ENCODE measurements at places on chromosomes 7 and 10. TPM values are rescaled to one million over a fixed set of nuclear protein-coding genes. Genes with fewer than 3 reads are reported as not detected.
A peak's percentile ranks its signal among the peaks of the same experiment; 100 is the strongest.

Gene IDI2
- not detected for total RNA-seq

Gene ACTL6B
- total RNA-seq: not detected

Gene SPDYE2B
- total RNA-seq: not detected

Gene TDRD1
- total RNA-seq: 0.53 TPM

Gene VPS37D
- total RNA-seq: 1.3 TPM

- DNase-seq: no peak
These were observed 50.9 kb downstream of the ICA1 start for GRCh38 chr7:8210845-8211724.

GRCh38 chr7:125681508-125681907, 751.9 kb upstream of the POT1 start:
- DNase-seq: no peak

GRCh38 chr10:109929501-109930219, 6.3 kb upstream of the XPNPEP1 start:
- DNase-seq: no peak

- DNase-seq: no peak
These were observed 233.0 kb downstream of the EMX2 start for GRCh38 chr10:117775526-117775925.

- DNase-seq: no peak
These were observed 474 bp upstream of the NSMCE4A start for GRCh38 chr10:121975295-121976086.

DNA sequence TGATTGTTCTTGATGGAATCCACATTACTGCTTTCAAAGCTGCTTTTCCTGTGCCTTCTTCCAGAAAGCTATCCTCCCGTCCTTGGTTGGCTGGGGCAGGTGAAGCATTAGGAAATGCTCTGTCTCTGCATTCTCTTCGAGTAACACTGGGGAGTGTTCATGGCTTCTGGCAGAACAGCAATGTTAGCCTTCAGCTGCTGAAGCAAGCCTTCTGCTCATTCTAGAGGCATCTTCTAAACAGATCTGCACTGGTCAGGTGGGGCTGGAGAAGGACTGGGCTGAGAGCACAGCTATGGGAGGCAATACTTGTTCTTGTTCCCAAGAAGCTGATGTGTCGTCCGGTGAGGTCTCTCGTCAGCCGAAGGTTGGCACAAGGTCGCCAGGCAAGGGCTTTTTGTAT, 80.6 kb downstream of the MGMT start:
- no peak for DNase-seq

DNA sequence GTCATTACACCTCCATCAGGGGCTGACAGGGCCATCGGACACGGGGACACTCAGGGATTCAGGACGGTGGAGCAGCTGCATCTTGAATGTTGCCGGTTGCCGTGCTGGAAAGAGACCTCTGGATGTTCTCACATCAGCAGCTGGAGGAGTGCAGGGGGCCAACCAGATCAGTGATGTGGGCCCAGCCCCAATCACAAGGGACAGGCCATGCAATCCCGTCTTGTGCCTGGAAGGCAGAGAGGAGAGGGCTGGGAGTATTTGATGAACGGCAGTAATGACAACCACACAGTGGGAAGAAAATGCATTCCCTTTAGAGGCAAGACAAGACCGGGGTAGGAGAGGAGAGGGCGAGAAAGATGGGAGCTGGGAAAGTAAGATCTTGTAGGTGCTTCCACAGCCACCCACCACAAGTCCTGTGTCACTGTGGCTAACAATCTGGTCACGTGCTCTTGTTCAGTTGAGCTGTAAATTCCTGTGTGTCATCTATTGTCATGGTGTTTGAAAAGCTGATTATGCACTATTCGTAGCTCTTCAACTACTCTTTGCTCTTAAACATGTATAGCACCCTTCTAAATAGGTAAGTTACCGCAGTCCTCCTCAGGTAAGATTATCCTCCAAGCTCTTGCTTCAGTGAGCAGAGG, 85.9 kb upstream of the LEP start:
- DNase-seq: no peak

DNA sequence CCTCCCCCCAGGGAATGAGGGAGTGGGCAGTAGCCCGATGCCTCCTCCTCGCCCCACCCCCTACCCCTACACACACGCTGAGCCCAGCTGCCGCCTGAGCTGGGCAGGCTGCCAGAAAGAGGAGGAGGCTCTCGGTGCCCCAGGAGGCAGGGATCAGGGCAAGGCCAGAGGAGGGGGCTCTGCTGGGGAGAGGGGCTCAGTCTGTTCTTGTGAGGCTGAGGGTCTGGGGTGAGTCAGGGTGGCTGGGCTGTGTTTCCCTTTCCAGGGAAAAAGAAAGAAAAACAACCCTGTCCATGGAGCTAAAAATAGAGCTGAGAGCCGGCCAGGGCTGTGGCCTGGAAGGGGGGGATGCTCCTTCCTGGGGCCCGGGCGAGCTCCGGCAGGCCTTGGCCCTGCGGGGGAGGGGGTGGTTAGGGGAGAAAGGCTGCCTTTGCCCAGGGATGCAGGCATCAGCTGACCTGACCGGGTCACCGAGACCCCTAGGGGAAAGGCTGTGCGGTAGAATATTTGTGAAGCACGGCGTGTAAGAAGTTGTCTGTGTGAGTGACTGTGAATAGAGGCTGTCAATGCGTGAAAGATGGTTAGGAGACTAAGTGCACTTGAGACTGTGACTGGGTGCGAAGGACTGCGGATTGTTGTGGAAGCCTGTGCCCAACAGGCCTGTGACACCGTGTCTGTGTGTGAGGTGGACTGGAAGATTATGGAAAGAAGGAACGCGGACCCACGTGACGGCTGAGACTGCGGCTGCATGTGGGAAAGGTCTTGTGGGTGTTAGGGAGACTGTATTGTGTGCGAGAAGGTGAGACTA, 1.2 kb upstream of the LZTS2 start:
- DNase-seq: peak; percentile 90

DNA sequence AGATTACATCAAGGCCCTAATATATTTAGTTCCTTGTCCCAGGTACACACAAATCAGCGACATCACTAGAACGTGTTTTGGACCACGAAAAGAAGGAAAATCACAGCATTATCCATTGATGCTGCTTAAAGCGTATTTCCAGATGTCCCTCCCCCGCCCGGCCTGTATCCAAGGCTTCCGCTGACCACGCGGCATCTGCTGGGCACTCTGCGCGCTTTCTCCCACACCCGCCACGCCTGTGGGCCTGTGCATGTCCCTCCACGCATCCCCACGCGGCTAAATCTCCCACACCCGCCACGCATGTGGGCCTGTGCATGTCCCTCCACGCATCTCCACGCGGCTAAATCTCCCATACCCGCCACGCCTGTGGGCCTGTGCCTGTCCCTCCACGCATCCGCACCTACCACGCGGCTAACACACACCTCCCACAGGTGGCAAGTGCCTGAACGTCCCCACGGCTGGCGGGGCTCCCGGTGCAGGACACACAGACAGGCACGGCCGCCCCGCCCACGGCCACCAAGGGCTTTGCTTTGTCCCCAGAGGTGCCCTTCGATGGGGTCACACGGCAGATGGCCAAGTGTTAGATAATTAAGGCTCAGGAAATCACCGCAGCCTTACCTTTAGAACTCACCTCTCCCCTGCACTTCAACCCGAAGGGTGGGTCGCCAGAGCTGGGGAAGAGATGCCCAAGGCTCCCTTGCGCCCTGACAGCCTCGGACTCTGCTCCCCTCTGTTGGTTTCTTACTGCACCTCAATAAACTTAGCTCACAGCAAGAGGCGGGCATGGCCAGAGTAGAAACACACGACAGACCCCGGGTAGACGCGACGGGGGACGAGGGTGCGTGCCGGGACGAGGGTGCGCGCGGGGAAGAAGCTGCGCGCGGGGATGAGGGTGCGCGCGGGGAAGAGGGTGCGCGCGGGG, 49.5 kb downstream of the DIP2C start:
- DNase-seq: no peak

GRCh38 chr10:116226766-116227165, 46.2 kb downstream of the GFRA1 start:
- no peak for DNase-seq

GRCh38 chr10:113856563-113856962, 2.1 kb downstream of the NHLRC2 start:
- no peak for DNase-seq

GRCh38 chr7:26390016-26390415, 98.4 kb downstream of the SNX10 start:
- no peak for DNase-seq

DNA sequence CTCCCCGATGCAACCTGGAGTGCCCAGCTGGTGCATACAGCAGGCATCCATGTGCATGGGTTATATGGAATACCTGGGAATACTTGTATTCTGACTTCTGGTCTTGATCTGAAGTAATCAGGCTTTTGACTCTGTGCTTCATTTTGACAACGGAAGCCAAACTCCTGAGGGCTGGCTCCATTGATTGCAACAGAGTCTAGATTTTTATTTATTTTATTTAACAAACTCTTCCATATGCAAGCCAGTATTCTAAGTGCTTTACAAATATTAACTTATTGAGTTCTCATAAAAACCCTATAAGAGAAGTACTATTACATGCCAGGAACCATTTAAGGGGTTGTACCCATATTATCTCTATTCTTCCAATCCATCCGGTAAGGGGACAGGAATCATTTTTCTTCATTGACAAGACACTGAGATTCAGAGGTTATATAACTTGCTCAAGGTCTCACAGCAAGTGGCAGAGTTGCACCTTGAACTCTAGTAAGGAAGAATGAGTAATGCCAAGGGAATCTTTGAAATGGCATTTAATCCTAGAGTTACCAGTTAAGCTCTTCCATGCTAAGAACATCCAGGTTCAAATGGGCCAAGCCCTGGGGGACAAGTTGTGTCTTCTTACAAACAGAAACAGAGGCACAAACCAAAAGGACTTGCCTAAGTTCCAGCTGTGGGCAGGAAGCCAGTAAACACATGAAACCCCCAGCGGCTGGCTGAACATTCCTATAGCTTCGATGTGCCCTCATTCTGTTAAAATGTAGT, 241.0 kb downstream of the WDR11 start:
- DNase-seq: no peak

DNA sequence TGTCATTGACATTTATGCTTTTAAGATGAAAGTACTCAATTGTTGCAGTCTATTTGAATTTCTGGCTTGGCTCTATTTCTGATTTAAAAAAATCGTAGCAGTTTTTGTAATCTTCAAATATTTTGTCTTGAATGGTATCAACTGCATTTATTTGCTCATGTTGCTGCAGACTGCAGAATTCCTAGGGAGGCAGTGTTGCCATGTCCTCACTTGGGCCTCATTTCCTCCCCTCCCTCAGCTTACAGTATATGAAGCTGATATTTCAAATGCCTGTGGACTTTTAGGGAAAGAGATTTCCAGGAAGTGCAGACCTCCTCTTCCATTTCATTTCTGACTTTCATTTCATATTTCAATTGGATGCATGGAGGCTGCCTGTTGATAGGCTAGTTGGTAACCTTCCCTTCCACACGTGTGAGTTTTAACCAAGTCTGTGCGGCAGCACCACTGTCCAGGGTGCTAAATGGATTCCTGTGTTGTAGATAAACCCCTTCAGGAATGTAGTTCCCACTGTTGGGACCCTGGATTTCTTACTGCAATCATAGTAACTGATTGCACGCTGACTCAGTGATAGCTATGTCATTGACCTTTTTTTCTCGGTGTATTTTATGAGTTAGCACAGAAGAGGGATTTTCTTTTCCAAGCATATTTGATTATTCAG, 17.5 kb downstream of the VPS50 start:
- no peak for DNase-seq

DNA sequence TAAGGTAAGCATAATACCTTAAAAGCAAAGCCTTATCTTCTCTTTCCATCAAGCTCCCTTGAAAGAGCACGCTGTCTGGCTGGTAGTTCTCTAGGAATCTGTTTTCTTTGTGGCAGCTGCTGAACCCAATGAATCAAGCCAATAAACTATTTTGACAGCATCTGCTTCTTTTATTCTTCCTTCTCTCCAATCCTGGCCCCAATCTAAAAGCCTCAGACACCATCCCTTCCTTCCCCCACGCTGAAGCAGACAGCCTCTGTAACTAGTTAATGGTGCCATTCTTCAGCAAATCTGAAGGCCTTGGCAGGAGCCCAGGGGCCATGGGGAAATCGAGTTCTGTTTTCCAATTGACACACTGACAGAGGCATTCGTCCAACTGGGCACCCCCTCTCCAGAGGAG, 186.6 kb upstream of the LYZL1 start:
- DNase-seq: no peak

DNA sequence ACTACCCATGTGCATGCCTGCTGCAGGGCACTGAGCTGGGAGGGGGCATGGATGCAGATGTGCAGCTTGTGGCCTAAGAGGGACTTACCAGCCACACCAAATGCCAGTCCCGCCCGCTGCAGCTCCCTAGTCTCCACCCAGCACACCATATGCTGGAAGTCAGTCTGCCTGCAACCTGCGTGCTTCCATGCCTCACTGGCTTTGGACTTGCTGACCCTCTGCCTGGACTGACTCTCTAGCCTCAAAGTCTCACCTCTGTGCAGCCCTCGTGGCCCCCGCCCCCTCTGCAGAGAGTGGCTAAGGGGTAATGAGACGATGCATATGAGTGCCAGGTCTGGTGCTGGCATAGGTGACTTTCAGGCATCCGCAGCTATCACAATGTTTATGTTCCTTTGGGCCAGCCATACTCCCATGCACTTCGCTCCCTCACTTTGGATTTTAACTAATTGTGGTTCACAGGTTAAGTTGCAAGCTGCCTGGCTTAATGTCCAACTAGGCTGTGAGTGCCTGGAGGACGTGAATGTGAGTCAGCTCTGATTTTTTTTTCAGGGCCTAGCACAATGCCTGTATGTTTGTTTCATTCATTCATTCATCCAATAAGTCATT, 21.7 kb downstream of the TRIM8 start:
- DNase-seq: no peak

DNA sequence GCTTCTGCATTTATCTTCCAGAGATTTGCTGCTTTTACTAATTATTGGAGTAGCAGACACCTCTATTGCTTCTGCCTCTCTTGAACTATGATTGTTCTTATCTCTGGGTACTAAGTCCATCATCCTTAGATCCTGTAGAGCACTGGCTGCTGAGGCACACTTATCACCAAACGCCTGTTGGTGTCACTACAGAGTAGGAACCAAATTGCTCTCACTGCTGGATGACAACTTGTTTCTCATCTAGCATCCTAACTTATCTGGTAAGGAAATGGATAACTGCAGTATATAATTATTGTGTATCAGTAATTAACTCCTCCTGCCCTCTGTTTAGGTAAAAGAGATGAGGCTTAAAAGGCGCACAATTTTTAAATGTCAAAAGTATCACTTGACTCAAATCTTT, 1059.4 kb downstream of the NRG3 start:
- DNase-seq: no peak
